ENCODE measurements at places on chromosomes 11 and 22.

DNA sequence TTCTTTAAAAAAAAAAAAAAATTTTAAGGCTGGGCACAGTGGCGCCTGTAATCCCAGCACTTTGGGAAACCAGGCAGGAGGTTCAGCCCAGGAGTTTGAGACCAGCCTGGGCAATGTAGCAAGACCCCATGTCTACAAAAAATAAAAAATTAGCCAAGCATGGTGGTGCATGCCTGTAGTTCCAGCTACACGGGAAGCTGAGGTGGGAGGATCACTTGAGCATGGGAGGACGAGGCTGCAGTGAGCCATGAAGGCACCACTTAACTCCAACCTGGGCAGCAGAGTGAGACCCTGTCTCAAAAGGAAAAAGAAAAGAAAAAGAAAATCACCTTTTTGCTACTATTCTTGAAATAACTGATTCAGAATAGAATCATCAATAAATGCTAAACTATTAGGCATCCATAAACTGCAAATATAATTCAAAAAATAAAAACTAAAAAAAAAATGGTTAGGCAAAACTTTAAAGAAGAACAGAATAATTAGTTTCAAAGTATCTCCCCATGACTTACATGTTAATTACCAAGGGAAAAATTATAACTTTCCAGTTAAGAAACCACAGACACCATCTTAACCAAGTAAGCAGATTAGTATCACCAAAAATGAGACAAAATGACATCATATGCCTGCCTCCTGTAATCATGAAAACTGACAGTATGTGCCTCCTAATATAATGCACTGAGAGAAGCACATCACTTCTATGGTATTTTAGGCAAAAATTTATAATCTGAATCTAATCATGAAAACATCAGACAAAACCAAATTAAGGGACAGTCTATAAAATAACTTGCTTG is 63.6 kb downstream of the DENND5A start:
- no peak for DNase-seq
- no peak overlapping the region for H3K27ac ChIP-seq
- H3K4me3 ChIP-seq, result no peak overlapping the region
- H3K36me3 ChIP-seq, result peaks cover 3% of the 10 kb centered on the region
- H3K4me1 ChIP-seq, result no peaks in the 10 kb centered on the region

GRCh38 chr11:130940706-130941105 is 24.4 kb upstream of the SNX19 start:
- no peaks in the 10 kb centered on the region for H3K4me1 ChIP-seq
- no peak for DNase-seq
- H3K27ac ChIP-seq, result no peak overlapping the region
- no peaks in the 10 kb centered on the region for H3K27me3 ChIP-seq
- no peaks in the 10 kb centered on the region for H3K36me3 ChIP-seq

- H3K4me3 ChIP-seq, result no peak overlapping the region
- H3K4me1 ChIP-seq, result no peaks in the 10 kb centered on the region
Measured at GRCh38 chr11:86570020-86570419, 102.4 kb downstream of the ME3 start.

GRCh38 chr11:10784232-10785145 is 24.2 kb downstream of the EIF4G2 start:
- no peak for DNase-seq
- H3K4me3 ChIP-seq, result no peak overlapping the region
- H3K27ac ChIP-seq, result no peak overlapping the region
- no peaks in the 10 kb centered on the region for H3K4me1 ChIP-seq
- H3K27me3 ChIP-seq, result no peaks in the 10 kb centered on the region

DNA sequence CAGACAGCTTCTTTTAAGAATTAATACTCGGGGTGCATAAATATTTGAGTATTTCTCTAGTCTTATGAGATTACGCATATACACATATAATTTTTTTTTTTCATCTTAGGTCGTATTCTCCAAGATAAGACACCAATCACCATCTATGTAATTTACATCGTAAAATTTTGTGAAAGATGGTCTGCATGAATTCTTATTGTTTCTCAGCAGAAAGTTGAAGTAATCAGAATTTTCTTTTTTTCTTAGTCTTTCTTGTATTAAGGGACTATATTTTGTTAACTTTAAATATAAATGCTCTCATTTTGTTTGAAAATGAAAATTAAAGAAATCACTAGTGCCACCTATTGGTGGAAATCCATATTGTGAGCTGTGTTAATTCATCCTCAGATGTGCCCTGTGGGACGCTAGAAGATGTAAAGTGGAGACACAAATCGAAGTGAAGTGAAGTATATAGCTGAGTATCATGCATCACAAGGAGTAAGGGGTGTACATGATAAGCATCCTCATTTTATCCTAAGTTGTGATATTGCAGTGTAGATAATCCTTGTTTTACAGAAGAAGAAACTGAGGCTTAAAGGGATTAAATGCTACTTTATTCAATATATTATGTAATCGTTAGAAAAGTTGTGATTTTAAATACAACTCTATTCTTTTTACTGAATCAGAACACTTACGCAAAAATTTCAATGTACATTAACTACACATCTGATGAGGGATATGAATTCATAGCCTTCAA is 2084.3 kb downstream of the LRRC4C start:
- H3K27ac ChIP-seq, result no peak overlapping the region
- H3K36me3 ChIP-seq, result no peaks in the 10 kb centered on the region
- no peaks in the 10 kb centered on the region for H3K4me1 ChIP-seq
- H3K4me3 ChIP-seq, result no peak overlapping the region
- no peaks in the 10 kb centered on the region for H3K27me3 ChIP-seq

- H3K27ac ChIP-seq, result no peak overlapping the region
- no peak for DNase-seq
- no peaks in the 10 kb centered on the region for H3K4me1 ChIP-seq
Measured at GRCh38 chr11:75779960-75780359, 11.4 kb downstream of the DGAT2 start.

DNA sequence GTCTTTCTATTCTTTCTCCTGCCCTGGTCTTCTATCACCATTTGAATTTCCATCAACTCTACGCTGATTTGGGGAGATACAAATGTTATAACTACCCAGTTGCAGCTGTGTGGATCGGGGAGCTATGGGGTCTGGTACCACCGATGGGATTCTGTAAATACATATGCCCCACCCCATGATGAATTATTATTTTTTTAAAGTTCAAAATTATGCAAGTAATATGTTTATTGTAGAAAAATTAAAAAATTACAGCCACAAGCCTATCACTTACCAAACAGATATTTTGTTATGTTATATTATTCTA is 52.4 kb upstream of the CLMP start:
- no peaks in the 10 kb centered on the region for H3K4me1 ChIP-seq
- no peak overlapping the region for H3K4me3 ChIP-seq
- no peak overlapping the region for H3K27ac ChIP-seq
- no peaks in the 10 kb centered on the region for H3K36me3 ChIP-seq

- no peaks in the 10 kb centered on the region for H3K36me3 ChIP-seq
- H3K4me1 ChIP-seq, result peaks cover 15% of the 10 kb centered on the region
- no peak overlapping the region for H3K4me3 ChIP-seq
- no peak for DNase-seq
Measured at GRCh38 chr11:102573851-102574250, 43.3 kb upstream of the MMP7 start.

DNA sequence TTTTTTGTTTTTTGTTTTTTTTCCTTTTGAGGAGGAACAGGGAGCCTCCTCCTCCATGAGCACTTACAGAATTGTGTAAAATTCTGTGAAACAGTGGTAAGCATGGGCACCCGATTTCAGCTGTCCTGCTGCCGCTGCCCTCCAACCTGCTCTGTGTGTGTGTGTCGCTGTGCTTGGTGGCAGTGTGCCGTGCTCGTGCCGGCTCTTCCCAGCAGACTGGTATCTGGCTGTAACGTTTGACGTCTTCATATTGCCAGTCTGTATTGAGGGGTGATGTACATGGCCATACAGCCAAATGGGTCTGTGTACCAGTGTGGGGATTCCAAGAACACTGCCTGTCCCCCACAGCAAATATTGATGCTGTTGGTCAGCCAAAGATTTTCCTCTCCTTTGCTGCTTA is 97.1 kb downstream of the CWC15 start:
- H3K27ac ChIP-seq, result no peak overlapping the region
- H3K36me3 ChIP-seq, result no peaks in the 10 kb centered on the region
- H3K4me3 ChIP-seq, result no peak overlapping the region
- no peaks in the 10 kb centered on the region for H3K27me3 ChIP-seq
- no peaks in the 10 kb centered on the region for H3K4me1 ChIP-seq

DNA sequence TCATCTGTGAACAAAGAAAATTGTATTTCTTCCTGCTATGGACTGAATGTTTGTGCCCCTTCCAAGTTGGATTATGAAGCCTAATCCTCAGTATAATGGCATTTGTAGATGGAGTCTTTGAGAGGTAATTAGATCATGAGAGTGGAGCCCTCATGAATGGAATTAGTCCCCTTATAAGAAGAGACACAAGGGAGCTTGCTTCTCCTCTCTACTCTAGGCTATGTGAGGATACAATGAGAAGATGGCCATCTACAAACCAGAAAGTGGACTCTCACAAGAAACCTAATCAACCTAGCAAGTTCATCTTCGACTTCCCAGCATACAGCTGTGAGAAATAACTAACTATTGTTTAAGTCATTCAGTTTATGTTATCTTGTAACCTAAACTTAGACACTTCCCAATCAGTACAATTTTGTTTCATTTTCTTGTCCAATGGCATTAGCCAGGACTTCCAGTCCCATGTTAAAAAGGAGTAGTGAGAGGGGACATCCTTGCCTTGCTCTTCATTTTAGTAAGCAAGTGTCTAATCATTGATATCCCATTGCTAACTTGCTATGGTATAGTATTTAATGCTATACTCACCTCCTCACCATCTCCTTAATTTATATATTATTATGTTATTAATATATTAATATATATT is 45.7 kb downstream of the PDGFD start:
- no peak for DNase-seq
- H3K36me3 ChIP-seq, result no peaks in the 10 kb centered on the region
- H3K27ac ChIP-seq, result no peak overlapping the region
- no peaks in the 10 kb centered on the region for H3K27me3 ChIP-seq
- no peaks in the 10 kb centered on the region for H3K4me1 ChIP-seq

DNA sequence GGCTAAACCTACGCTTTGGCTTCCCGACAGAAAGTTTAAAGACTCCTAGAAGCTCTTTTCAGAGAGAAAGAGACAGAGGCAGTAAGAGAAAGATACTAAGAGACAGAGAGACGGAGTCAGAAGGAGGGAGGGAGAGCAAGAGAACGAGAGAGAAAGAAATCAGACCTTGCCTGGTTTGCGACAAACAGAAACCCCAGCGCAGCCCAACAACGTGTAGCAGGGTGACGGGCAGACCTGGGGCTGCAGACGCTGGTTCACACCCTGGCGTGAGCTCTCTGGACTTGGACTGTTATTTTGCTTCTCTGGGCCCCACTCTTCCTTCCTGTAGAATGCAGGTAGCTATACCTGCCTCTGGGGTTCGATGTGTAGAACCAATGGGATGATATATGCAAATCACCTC is 244.4 kb upstream of the SYN3 start:
- H3K4me1 ChIP-seq, result no peaks in the 10 kb centered on the region
- no peak overlapping the region for H3K27ac ChIP-seq
- H3K27me3 ChIP-seq, result no peaks in the 10 kb centered on the region
- no peaks in the 10 kb centered on the region for H3K36me3 ChIP-seq

- no peaks in the 10 kb centered on the region for H3K36me3 ChIP-seq
- no peak for DNase-seq
- no peaks in the 10 kb centered on the region for H3K4me1 ChIP-seq
- H3K4me3 ChIP-seq, result no peak overlapping the region
- H3K27me3 ChIP-seq, result no peaks in the 10 kb centered on the region
Measured at GRCh38 chr11:60783141-60783484, 2.0 kb upstream of the MS4A10 start.

DNA sequence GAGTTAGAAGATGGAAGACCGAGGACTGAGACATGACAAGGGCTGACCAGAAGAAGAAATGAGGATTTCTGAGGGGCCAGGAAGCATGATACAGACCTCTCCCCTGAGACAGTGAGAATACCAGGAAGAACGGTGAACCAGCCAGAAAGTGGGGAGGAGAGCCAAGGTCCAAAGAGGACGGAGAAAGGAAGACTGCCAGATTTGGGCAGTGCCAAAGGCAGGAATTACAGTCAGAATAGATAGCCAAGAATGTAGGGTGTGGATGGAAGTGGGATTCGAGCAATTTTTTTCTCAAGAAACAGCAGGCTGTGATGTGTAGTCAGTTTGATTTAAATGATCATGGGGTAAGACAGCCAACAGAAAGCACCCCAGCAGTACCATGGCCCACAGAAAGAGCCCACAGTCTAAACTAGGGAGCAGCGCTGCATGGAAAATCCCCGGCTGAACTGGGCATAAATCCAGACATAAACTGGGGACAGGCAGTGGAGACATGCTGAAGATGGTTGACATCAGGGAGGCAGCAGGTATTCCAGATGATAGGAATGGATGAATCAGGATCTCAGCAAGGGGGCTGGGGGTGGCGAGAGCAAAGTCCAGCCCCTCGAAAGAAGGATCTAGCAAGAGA is 67.3 kb upstream of the BARX2 start:
- no peaks in the 10 kb centered on the region for H3K36me3 ChIP-seq
- DNase-seq, result no peak
- no peak overlapping the region for H3K4me3 ChIP-seq
- no peaks in the 10 kb centered on the region for H3K4me1 ChIP-seq

DNA sequence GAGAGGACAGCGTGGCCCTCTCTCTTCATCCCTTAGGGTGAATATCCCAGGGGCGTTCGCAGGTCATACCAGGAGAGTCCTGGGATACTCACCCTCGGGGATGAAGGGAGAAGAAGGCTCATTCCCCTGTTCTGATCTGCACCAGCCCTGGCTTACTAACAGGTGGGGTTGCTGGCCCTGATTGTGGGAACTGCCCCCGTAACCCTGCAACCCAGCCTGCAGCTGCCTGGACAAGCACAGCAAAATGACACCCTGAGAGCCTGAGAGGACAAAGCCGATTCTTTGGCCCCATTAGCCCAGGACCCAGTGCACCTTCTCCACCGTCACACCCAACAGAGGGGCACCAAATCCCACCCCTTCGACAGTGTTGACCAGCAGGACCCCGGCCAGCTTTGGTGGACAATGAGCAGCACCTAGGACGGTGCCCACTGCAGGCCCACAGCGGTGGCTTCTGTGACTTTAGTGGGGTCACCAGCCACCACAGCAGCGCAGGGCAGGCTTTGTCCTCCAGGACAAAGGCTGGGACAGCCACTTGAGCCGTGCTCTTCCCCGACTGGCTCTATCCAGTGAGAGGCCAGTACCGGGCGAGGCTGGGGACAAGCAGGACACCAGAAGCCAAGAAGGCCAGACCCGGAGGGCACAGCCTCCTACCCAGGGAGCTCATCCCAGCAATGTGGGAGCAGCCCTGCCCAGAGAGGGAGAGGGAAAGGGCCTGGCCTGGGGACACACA is 98.5 kb upstream of the RTL6 start:
- H3K4me1 ChIP-seq, result no peaks in the 10 kb centered on the region
- H3K27me3 ChIP-seq, result no peaks in the 10 kb centered on the region
- H3K36me3 ChIP-seq, result no peaks in the 10 kb centered on the region
- no peak overlapping the region for H3K27ac ChIP-seq
- no peak overlapping the region for H3K4me3 ChIP-seq

- H3K4me1 ChIP-seq, result no peaks in the 10 kb centered on the region
- DNase-seq, result no peak
- H3K27ac ChIP-seq, result no peak overlapping the region
- H3K27me3 ChIP-seq, result no peaks in the 10 kb centered on the region
- H3K36me3 ChIP-seq, result no peaks in the 10 kb centered on the region
Measured at GRCh38 chr11:28514391-28514790, 406.2 kb downstream of the METTL15 start.

GRCh38 chr11:122398167-122398566 is 257.4 kb upstream of the UBASH3B start:
- no peak overlapping the region for H3K4me3 ChIP-seq
- DNase-seq, result no peak
- H3K27me3 ChIP-seq, result no peaks in the 10 kb centered on the region
- H3K4me1 ChIP-seq, result no peaks in the 10 kb centered on the region
